ENCODE measurements at places on chromosomes 2 and 18. TPM values are rescaled to one million over a fixed set of nuclear protein-coding genes. Genes with fewer than 3 reads are reported as not detected.

GRCh38 chr2:204255071-204255470 lies 290.2 kb upstream of the PARD3B start:
- no peak for DNase-seq

Gene ARID5A
- 61.7 TPM for total RNA-seq

Gene NGEF
- not detected for total RNA-seq

GRCh38 chr2:122999258-122999657 lies 1025.8 kb upstream of the CNTNAP5 start:
- DNase-seq = no peak

DNA sequence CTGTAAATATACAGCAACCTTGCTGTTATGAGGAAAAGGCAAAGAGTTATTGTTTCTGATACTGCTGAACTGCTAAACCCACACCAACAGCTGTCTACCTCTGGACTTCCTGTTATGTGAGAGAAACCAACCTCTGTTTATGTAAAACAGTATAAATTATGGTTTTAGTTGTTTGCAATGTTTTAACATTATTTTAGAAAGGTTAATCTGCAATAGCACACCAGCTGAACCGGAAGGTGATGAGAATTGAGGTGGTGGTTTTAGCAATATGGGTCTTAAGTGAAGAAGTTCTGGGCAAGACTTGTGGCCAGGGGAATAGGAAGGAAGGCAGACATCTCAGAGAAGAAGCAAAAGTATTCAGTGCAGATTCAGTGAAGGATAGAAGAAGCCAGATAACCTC lies 237.8 kb downstream of the PLCL1 start:
- no peak for DNase-seq

- no peak for DNase-seq
Observed at GRCh38 chr2:17133052-17133671, 385.1 kb downstream of the RAD51AP2 start.

GRCh38 chr2:215441560-215442400 lies 5.9 kb upstream of the FN1 start:
- no peak for DNase-seq

DNA sequence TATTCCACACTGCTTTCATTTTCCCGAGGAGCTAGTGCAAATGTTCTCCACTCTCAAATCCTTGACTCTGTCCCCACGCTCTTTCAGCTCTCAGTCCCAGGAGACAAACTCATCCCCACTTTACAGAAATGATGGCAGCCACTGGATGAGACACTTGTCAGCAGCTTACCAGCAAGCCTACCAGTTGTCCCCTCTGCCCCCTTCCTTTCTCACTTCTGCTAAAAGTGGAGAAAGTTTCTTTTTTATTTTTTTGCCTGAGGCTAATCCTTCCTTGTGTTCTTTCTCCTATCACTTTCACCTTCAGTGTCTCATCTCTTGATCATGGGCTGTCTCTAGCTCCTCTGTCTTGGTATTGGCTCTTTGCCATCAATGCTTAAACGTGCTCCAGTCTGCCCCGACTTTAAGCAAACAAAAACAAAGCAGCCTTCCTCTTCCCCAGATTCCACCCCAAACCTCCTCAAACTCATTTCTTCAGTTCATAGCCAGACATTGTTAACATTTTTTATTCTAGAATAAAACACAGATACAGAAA lies 64.5 kb downstream of the TTC32 start:
- DNase-seq = no peak

- DNase-seq = peak; percentile 35
Observed at GRCh38 chr2:232292395-232293154, 86.0 kb upstream of the ALPP start.

Gene MAB21L4
- not detected for total RNA-seq

Gene ALPP
- not detected for total RNA-seq

DNA sequence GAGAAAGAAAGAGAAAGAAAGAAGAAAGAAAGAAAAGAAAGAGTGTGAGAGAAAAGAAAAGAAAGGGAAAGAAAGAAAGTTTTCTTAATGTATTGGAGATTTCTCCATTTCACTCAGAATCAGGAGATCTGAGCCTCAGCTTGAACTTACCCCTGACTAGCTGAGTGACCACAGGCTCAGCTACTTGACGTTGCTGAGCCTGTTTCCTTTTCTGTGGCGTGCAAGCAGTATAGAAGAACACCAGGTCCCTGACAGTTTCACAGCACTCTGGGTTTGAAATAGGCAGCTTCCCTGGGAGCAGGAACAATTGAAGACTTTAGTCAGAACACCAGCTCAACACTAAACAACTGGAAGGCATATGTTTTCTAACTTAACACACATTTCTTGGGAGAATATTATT lies 44.7 kb downstream of the MARCO start:
- DNase-seq = no peak

Gene SPP2
- total RNA-seq = not detected

Gene MTLN
- 92.1 TPM for total RNA-seq

Gene ATP6V1B1
- not detected for total RNA-seq

DNA sequence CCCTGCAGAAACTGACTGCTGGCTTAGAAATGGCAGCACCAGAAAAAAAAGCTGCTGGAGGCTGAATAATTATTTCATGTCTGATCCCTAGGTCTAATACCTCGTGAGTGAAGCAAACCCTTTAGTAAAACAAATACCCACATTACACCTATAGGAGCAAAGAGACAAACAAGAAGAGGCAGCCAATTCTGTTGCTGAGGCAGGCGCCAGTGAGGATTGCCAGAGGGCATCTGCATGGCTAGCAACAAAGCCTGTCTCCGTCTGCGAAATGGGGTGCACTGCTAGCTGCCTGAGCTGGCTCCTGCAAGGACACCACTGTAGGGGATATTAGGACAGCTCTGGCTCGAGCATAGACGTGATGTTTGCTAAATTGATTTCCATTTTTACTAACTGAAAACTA lies 509.7 kb downstream of the TDRD15 start:
- no peak for DNase-seq

Gene UGT1A7
- total RNA-seq = not detected

DNA sequence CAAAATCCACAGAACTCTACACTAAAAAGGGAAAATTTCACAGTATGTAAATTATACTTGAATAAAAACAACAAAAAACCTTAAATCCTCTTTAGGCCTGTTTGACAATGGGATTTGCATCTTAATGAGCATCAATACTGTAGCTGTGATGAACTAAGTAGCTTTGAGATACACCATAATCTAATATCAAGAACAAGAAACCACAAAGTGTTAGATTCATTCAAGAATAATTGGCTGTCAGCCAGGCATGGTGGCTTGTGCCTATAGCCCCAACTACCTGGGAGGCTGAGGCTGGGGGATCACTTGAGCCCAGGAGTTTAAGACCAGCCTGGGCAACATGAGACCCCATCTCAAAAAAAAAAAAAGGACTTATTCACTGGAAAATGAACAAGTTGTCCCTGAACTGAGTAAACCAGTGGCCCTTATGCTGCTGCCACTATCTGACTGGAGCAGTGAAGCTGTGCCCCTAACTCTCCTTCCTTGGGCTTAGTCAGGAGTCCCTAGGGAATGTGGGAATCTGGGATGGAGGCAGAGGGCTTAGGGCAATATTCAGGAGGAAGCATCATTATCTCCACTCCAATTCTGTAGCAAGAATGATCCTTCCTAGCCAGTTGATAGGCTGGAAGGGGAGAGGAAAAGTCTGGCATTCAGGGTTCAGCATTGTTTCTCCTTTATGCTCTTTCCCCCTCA lies 88.5 kb downstream of the PRKCE start:
- no peak for DNase-seq

DNA sequence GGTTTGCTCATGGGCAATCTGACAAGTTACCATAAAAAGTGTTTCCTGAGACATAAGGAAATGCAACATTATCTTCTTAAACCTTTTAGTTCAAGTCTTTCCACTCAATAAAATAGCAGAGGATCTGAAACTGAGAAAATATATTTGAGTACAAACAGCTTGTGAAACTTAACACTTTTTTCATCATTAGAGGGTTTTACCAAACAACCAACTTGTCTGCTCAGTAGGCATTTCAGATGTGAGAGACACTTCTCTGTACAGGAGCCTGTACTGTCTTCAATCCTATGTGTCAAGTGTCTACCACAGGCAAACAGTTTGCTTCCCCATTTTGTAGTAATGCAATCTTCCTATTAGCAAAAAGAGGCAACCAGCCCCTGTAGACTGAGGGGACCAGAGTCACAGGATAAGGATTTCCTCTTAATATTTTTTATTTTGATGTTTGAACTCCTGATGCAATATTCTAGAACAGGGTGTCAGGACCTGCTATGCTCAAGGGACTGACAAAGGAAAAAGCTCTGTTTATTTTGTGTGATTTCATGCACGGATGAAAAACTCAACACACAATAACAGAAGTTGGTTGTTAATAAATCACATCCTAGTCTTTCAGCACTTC lies 159.1 kb upstream of the LHCGR start:
- DNase-seq = no peak

DNA sequence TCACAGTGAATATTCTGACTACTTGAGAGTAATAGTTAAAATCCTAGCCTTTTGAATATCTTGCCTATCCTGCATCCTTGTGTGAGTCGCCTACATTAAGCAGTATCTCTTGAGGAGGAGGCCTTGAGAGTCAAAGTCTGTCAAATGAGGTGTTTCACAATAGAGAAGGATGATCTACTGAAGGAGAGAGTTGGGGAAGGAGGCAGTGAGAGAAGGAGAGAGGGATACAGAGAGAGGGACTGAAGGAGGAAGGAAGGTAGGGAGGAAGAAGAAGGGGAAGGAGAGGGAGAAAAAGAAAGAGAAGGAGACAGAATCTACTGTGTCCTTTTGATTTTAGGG lies 123.6 kb upstream of the CYP26B1 start:
- no peak for DNase-seq

GRCh38 chr2:239695728-239696240 lies 295.0 kb upstream of the HDAC4 start:
- DNase-seq = no peak

DNA sequence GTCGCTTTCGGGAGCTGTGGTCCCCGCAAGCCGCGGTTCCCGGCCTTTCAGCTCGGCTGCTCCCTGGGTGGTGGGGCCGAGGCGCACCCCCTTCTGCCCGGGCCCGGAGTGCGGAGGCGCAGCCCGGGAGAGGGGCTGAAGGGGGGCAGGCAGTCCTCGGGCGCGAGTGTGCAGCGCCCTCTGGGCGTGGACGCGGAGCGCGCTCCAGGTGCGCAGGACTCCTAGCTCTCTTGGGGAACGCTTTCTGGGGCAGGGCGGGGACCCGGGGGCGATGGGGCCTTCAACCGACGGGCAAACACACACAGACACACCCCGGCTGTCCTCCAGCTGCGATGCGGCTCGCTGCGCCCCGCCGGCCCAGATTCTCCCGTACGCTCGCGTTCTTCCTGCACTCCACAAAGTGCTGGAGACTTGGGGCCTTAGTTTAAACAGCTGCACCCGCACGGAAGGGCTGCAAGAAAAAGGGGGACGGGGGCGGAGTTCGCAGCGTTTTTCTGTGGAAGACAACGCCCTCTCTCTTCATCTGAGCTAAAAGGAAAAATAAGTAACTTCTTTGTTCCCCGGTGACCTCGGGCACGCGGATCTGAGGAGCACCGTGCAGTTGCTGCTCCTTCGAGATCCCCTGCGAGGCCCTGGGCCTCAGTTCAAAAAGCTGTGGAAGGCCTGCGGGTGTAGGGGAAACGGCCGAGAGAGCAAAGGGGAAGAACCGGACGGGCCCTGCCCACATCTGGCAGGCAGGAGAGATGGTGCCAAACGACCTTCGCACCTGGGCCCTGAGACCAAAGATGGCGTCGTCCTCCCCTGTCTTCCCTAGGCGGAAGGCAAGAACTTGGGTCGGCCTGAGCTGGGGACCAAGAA lies 593 bp upstream of the SDC1 start:
- peak; percentile 46 for DNase-seq

DNA sequence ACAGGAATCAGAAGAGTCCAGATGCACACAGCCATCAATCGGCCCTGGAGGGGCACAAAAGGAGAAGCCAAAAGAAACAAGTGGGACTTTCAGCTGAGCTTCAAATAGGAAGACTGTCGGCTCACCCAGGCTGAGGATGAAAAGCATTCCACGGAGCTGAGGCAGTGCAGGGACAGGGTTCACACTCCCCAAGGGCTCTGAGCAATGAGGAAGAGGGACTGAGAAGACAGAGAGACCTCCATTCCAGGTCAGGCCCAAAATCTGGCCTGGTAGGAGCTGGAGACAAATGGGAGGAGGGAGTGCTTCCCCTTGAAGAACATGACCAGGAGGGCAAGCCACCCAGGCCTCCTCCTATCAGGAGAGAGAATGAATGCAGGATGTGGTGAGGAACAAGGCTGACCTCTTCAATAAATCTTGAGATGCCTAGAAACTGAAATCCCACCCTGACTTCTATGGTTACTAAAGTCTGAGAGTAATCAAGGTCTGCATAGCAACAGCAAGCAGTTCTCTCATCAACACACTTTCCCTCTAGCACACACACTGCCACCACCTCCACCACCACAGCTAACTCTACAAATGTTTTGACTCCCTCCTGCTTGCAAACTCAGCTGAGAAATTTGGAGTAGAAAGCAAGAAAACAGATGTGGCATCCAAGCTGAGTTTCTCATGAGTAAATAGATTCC lies 434.4 kb downstream of the TNS1 start:
- DNase-seq = no peak

Gene ADAM23
- total RNA-seq = not detected

Gene UGT1A1
- not detected for total RNA-seq

DNA sequence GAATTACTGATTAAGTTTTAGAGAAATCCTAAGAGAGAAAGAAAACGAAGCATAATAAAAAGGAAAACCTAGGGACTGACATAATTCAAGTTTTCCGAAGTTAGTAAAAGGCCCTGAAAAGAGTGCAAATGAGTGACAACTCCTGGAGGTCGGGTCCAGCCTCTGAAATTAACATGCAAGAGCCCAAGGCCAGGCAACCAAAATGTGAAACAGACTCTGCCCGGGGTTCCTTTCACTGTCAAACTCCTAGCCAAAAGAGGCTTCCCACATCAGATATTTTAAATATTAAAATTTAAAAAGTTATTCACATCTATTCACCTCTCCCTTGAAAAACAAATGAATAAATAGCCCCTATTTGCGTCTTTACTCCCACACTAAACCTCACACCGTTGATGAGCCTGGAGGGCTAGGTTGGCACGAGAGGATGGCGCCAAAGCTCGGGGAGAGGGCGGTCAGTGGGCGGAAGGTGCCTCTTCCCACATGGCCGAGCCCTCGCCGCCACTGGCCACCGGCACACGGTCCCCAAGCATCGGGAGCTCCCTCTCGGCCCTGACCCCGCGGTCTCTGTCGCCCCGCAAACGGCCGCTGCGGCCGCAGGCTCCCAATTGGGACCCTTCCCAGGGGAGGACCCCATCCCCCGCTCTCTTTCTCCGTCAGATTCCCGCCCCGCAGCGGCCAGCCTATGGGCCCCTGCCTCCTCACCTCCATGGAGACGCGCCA lies 630 bp downstream of the PPM1G start:
- peak; percentile 44 for DNase-seq

DNA sequence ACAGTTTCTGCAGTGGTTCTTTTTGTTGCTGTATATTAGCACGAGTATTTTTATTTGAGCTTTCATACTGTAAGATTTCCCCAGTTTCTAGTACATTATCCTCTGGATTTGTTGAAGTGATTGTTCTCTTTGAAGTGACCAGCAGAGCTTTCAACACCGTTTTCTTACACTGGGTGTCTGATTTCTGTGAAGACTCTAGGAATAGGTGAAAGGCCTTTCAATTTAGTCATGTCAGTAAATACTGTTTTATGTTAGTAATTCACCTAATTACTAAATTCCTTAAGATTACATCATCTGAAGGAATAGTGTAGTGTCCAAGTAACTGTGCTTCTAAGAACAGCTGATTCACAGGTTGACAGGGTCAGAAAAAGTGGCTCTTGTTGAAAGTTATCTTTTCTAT lies 2.3 kb downstream of the PPM1B start:
- DNase-seq = no peak

Gene CYP26B1
- not detected for total RNA-seq
